ENCODE measurements at places on chromosomes 3 and 15.
A peak's percentile ranks its signal among the peaks of the same experiment; 100 is the strongest.

DNA sequence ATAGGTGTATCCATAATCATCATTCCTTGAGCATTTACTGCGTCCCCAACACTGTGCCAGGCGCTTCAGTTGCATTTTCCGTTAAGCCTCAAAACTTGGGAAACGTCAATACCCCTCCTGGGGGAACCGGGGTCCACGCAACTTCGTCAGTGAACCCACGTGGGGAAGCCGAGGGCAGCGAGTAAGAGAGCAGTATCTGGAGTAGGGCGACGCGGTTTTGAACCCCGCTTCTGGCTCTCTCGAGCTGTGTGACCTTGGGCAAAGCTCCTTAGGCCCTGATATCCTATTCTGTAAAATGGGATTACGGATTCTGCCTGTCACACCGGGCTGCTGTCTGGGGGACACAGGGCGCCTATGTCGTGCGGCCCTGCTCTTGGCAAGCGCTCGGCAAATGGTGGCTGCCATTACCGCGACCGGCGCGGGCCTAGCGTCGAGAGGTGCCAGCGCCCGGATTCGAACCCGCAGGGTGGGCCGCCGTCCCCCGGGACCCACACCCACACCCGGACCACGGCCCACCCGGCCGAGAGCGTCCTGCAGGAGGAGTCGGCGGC, 590 bp downstream of the POLG start:
- no peak for DNase-seq

DNA sequence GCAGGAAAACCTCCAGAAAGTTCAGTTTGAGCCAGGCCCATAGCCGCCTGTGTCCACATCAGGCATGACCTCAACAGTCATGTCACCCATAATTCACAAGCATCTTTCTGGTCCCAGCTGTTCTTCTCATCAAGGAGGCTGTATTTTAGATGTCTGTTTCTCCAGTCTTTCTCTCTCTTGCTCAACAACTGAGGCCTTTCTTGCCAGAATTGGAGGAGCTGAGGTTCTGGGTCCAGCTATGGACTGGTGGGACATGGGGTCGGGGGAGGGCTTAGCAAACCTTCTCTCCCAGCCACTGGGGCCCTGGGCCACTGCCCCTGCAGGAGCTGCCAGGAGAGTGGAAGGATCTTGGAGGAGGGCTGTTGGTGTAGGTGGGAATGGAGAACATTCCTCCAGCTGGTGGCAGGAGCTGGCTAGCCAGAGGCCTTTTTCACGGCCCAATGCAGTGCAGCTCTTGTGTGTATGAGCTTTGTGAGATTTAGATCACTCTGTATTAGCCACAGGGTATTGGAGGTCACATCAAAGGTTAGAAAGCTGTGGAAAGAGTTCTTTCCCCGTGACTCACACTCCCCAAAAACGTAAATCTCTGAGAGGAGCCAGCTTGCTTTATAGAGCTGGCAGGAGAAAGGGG, 23.5 kb downstream of the MAGEF1 start:
- DNase-seq = no peak

- no peak for DNase-seq
These were observed 29.3 kb upstream of the SH3BP5 start for GRCh38 chr3:15361494-15362214.

DNA sequence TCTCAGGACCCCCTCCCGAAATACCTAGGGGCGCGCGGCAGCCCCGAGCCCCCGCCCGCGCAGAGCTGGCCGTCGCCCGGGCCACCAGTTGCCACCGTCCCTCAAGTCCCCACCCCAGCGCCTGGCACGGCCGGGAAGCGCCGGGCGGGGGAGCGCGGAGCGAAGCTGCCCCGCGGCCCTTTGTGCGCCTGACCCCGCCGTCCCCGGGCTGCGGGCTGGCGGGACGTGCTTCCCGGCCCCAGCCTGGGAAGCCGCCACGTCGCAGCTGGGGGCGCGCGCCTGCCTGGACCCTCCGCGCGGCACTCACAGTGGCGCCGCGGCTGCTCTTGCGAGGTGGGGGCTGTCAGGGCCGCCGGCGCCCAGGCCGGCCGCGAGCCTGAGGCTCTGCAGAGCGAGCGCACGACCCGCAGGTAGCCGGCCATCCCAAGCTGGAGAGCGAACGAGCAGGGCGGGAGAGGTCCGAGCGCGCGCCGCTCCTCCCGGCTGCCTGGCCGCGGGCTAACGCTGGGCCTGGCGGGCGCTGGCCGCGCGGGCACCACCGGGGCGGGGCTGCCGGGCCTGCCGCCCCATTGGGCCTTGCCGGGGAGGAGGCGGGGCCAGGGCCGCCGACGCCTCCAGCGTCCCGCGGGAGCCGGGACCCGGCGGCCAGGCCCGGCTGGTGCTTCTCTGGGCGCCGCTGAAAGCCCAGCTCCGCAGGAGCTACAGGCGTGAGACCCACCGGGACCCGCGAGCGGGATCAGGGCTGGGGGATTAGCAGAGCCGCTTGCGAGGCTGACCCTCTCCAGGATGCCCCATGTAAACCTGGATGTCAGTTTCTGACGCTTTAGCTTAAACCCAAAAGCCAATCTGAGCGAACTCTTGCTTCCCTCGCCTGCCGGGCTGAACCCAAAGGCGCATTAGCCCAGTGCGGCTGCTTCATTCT, at the start of gene IDH2:
TSS of gene IDH2 (minus strand) at position 500 of the 922 bp plus-strand sequence. CDS start at position 422, 78 bp downstream.
- peak; percentile 68 for DNase-seq

GRCh38 chr3:158743664-158744566, 11.7 kb upstream of the RARRES1 start:
- no peak for DNase-seq

DNA sequence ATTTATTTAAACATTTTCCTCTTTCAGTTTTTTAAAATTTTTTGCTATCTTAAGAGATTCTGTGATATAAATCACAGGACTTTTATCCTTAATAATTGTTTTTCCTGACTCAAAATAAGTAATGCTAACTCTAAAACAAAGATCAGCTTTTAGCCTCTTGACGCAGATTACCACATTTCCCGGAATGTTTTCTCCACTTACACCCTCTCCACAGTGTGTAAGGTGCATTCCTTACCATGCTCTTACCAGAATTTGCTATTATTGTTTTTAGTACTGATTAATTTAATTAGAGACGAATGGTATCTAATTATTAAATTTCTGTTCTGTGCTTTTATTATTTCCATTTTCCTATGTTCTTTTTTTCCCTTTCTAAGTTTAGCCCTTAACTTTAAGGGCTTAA, 34.8 kb downstream of the GUCA1C start:
- DNase-seq = no peak

- DNase-seq = no peak
These were observed 4.9 kb upstream of the ACKR4 start for GRCh38 chr3:132592216-132592615.

- DNase-seq = no peak
These were observed 77.2 kb upstream of the ACKR4 start for GRCh38 chr3:132519914-132520313.

- DNase-seq = no peak
These were observed 97.3 kb upstream of the LRIG1 start for GRCh38 chr3:66598168-66598567.

- DNase-seq = no peak
These were observed 570 bp downstream of the APH1B start for GRCh38 chr15:63277893-63278456.

DNA sequence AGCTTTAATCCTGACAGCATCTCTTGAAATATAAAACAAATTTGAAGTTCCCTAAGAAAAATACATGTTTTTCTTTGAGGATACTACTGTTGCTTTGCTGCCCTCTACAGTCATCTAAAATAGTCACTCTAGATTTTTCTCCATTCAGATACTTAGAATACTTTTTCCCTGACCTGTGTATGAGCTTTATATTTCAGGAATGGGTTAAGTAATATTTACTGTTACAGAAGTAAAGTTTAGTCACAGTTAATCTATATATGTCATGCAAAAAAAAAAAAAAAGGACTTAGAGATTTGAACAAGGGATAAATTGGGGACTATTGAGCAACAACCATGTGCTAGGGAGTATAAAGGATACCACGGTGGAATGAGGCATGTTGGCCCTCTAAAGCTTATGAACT, 8.8 kb downstream of the NECTIN3 start:
- DNase-seq = no peak
